Omental fat pad (tissue), 4 donors: ENCODE measurements at places on chromosomes 16 and 17.

GRCh38 chr16:53780051-53780450 is 76.1 kb downstream of the FTO start:
- no peak for DNase-seq

DNA sequence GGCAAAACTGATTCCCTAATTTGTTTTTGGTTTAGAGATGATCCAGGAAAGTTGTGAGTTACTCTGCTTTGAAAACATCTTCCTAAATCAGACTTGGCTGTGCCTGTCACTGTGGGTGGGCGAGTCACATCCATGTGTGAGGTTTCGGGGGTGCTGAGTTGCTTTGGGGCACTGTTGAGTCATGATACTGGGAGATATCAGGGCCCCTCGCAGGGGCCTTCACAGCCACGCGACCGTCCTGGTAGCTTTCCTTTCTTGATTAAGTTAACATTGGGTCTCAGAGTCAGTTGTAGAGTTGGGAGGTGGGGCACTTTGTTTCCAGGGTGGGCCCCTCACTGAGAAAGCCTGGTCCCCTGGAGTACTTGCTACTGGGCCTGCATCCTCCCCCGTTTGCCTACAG is 58.3 kb upstream of the LGALS9 start:
- DNase-seq: no peak

- no peak for DNase-seq
These were observed 621 bp downstream of the CEP95 start for GRCh38 chr17:64507413-64507782.

DNA sequence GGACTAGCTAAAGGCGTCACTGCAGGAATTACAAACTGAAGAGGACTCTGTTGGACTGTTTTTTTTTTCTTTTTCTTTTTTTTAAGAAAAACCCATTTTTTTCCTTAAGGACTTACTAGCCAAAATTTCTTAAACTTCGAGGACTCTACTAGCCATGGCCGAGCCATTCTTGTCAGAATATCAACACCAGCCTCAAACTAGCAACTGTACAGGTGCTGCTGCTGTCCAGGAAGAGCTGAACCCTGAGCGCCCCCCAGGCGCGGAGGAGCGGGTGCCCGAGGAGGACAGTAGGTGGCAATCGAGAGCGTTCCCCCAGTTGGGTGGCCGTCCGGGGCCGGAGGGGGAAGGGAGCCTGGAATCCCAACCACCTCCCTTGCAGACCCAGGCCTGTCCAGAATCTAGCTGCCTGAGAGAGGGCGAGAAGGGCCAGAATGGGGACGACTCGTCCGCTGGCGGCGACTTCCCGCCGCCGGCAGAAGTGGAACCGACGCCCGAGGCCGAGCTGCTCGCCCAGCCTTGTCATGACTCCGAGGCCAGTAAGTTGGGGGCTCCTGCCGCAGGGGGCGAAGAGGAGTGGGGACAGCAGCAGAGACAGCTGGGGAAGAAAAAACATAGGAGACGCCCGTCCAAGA is 878 bp downstream of the HEXIM1 start:
- DNase-seq: no peak

- DNase-seq: no peak
These were observed 102.8 kb downstream of the XYLT1 start for GRCh38 chr16:17367923-17368322.

DNA sequence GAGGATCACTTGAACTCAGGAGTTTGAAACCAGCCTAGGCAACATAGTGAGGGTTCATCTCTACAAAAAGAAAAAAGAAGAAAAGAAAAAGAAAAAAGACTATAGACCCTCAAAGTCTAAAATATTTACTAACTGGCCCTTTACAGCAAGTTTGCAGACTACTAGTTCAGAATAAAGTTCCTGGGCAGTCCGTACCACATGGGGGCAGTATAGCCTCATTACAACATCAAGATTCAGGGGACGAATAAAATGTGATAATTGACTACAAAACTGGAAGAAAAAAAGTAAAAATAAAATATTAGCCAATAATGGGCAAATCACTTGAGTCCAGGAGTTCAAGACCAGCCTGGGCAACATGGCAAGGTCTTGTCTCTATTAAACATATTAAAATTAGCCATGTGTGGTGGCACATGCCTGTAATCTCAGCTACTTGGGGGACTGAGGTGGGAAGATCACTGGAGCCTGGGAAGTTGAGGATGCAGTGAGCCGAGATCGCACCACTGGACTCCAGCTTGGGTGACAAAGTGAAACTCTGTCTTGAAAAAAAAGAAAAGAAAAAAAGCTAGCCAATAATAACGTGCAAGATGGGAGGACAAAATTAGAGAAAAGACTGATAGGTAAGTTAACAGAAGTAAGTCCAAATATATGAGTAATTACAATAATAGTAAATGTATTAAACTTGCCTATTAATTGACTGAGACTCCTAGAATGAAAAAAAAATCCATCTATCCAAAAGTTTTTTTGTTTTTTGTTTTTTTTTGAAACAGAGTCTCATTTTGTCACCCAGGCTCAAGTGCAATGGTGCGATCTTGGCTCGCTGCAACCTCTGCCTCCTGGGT is 129.4 kb upstream of the SEC14L1 start:
- no peak for DNase-seq

DNA sequence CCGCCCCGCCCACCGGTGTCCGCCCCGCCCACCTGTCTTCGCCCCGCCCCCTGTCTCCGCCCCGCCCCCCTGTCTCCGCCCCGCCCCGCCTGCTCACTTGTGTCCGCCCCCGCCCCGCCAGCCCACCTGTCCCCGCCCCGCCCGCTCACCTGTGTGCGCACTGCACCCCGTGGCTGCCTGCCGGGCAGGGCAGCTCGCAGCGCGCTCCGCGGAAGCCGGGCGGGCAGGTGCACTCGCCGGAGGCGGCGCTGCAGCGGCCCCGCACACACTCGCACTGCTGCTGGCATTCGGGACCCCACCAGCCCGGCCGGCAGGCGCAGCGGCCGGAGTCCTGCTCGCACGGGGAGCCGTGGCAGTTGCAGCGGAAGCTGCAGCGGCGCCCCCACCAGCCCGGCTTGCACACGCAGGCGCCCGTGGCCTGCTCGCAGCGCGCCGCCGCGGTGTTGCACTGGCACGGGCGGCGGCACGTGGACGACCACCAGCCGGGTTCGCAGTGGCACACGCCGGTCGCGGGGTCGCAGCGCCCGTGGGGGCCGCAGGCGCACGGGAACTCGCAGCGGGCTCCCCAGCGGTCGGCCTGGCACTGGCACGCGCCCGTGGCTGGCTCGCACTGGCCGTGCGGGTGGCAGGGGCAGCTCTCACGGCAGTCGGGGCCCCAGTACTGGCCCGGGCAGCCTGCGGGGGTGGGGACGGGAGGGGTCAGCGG is 2.1 kb downstream of the SCARF1 start:
- DNase-seq: no peak

GRCh38 chr17:57586196-57586740 is 158.8 kb downstream of the CCDC182 start:
- DNase-seq: no peak
